ENCODE measurements at places on chromosomes 3 and 15.

DNA sequence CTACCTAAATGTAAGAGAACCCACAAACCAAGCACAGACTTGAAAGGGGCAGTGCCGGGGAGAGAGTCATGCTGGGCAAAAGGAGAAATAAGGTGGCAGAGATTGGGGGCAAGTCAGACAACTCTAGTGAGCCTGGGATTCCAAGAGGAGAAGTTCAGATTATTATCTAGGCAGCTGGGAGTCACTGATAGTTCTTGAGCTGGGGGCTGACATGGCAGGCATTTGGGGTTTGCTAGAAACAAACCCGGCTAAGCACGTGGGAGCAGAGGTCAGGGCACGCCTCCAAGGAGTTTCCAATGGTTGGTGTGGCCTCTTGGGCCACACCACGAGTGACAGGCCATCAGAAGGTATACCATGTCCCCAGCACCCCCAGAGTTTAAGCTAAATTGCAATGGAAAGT is 27.6 kb downstream of the SLC6A6 start:
- DNase-seq, result no peak

DNA sequence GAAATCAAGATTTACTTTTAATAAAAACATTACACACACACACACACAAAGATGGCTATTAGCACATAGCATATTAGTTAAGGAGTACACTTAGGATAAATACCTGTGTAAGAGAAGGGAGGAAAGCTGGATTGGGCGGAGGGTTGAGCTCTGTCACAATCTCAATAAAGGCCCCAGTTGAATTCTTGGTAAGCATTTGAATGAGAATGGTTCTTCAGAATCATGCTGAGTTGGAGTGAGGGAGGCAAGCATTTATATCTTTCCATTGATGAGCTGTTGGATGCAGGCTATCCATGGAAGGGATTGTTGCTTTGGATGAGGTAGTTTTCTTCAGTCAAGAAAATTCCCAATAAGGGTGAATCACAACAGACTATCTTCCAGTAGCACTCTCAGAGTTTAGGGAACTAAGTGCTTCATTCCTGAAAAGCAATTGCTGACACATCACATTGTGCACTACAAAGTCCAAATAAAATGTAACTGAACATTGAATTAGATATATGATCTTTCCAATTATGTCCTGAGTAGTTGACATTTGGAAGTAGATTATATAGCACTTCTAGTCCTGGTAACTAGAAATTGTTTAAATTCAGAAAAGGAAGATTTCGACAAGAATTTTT is 95.7 kb downstream of the SUCNR1 start:
- no peak for DNase-seq

- no peak for DNase-seq
These were observed 114.0 kb downstream of the FNDC3B start for GRCh38 chr3:172153335-172153861.

- DNase-seq, result no peak
These were observed 108.4 kb downstream of the GHSR start for GRCh38 chr3:172339892-172340291.

DNA sequence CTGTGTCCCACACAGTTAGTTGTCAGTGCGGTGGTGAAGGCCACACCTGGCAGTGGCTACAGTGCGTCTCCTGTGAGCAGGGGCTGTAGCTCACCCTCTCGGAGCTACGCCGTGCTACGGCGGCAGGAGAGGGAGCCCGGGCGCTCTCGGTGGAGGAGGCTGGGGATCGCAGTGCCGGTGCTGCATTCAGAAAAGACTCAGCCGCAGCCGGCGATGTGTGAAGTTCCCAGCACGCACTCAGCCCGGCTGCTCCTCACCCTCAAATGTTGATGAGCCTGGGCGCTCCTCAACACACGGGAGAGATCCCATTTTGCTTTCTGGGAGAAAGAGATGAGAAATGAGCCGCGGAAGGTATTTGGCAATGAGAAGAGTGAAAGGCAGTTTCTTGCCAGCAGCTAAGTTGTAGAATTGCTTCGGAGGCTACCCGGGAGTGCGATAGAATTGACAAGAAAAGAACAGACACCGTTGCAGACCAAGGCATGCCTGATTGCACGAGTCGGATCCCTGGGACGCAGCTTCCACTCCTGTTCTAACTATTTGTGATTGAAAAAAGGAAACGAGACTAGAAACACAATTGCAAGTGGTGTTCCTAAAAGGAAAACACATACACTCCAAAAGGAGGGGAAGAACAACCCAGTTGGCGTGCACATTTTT is at the start of gene UNC13C:
Gene UNC13C (plus strand): TSS at position 189 of the 654 bp plus-strand sequence. CDS start 34,463 bp downstream, outside the sequence.
- peak; percentile 46 for DNase-seq

- DNase-seq, result no peak
These were observed 40.3 kb upstream of the SCN5A start for GRCh38 chr3:38689774-38690173.

DNA sequence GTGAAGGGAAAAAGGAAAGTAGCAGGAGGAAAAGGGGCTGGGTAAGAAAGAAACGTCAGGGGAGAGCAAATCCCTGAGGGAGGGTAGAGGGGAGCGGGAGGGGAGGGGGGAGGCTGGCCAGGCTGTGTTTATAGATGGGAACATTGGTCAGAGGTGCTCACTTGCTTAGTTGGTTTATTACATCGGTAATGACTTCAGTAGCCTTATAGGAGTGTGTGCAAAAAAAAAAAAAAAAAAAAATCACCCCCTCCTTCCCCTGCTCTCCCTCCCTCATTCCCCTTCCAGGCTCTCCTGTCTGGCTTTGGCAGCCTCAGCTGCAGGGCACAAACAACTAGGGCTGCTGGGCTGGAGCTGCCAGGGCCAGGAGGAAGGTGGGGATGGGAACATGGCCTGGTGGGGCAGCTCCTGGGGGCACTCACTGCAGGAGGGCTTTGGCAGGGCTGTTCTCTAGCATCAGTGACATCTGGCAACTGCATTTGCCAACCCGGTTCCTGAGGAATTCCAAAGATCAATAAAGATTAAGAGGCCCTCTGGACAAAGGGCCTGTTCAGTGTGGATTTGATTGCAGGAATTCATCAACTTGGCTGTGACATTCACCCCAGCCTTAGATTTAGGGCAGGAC is 334.5 kb upstream of the FRG2C start:
- no peak for DNase-seq

DNA sequence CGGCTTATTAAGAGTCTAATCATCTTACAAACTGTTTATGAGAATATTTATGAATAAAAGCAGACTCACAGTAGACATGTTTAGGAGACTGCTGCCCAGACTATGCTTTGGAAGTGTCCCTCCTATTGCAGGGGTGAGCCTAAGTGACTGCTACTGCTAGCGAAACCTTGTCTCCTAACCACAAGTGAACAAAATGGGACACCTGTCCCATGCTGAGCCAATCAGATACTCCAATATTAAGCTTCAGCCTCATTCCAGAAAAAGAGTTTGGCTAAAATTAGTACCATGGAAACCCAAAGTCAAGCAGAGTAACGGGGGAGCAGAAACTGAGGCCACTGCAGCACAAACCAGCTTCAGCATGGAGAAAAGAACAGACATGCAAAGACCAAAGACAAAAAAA is 4.6 kb downstream of the DENND6A start:
- no peak for DNase-seq

DNA sequence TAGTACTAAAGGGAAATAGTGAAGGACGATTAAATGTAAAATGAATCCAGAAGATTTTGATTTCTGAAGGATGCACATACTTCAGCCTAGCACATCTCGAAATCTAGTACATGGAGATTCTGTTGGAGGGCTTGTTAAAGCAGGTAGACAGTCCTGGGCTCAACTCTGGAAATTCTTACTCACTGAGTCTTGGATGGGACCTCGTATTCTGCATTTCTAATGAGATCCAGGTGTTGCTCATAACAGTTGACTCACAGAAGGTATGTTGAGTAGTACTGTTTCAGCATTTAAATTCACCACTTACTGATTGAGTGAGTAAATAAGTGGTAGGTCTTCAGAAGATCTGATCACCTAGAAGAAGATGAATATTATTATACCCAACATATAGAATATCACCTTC is 623.4 kb upstream of the SGO1 start:
- DNase-seq, result no peak

DNA sequence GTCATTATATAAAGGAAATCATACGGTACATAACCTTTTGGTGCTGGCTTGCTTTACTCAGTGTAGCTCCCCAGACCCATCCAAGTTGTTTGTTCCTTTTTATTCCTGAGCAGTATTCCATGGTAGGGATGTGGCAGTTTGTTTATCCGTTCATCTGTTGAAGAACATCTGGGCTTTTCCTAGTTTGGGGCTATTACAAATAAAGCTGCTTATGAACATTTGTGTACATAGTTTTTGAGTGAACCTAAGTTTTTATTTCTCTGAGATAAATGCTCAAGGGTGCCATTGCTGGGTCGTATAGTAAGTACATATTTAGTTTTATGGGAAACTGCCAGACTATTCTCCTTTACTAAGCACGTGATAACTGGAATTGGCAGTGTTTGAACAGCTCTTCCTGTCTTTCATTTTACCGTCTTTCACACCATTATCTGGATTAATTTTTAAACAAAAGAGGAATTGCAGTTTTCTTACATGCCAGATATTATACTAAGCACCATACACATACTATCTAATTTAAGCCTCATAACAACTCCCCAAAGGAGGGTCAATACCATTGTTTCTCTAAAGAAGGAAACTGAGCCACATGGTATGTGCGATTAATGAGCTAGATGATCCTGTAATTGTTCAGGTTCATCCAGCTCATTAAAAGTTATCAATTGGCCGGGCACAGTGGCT is 85.6 kb downstream of the PTPRG start:
- no peak for DNase-seq

DNA sequence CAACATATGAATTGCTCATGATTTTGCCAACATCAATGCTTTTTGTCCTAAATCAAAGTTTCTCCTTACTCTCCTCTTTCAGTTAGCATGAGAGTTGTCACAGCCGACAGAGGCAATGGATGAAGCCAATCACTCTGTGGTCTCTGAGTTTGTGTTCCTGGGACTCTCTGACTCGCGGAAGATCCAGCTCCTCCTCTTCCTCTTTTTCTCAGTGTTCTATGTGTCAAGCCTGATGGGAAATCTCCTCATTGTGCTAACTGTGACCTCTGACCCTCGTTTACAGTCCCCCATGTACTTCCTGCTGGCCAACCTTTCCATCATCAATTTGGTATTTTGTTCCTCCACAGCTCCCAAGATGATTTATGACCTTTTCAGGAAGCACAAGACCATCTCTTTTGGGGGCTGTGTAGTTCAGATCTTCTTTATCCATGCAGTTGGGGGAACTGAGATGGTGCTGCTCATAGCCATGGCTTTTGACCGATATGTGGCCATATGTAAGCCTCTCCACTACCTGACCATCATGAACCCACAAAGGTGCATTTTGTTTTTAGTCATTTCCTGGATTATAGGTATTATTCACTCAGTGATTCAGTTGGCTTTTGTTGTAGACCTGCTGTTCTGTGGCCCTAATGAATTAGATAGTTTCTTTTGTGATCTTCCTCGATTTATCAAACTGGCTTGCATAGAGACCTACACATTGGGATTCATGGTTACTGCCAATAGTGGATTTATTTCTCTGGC is 2.5 kb downstream of the OR4F6 start:
- no peak for DNase-seq

- no peak for DNase-seq
These were observed 3.1 kb downstream of the SH3BP5 start for GRCh38 chr3:15329046-15330005.

- no peak for DNase-seq
These were observed 11.4 kb downstream of the FHIT start for GRCh38 chr3:61239871-61240270.

DNA sequence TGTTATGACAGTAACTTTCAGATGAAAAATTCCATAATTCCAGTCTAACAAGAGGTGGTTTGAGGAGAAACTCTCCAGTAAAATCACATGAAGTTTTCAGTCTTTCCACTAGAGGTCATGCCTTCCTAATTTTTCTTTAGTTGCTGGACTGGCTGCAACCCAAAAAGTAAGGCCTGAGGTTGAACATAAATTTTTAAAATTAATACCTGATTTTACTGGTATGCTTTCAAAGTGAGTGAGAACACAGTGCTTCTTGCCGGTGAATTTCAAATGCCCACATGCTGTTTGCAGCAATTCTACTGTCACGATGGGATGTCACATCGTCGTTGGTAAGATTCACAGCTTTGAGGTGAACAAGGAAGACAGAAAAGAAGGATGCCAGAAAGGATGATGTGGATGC is 89.0 kb upstream of the FGF12 start:
- no peak for DNase-seq

DNA sequence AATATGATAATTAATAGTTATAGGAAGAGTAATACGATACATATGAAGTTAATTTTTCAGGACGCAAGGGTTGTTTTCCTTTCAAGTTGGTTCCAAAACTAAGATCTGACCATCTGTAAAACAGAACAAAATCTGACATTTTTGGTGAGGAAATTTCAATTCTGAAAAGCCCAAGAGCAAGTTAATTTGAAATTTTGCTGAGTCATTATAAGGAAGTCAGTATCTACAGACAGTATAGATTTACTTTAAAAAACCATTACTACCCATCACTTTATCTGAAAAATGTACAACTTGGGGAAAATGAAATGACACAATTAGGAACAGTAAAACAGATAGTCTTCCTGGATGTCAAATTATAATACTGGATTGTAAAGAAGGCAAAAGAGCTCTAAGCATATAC is 12.5 kb downstream of the INTS14 start:
- no peak for DNase-seq

DNA sequence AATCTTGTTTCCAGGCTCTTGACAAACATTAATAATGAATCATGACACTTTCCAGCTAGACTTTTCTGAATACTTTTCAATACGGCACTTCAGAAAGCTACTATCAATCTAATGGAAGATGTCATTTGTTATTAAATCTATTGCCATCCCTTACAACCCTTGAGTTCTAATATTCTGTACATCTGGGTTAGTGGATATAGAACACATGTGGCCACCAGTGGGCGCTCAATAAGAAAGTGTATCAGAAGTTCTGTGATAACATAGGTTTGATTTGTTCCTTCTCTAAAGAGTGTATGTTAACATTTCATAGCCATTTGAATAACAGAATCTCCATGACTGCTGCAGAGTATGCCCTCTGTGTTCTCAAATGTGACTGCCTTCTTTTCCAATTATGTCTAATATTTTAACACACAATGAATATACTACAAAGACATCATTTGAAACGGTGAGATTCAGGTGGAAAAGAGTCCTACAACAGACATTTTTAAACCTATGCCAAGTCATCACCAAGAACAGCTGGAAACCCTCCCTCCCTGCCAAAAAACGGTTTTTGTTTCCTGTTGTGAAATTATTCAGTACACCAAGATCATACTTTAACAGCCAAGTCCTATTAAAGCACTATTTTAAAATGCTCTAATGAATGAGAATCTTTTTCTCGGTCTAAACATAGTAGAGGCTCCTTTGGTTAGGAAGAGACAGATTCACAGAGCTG is 22.2 kb downstream of the ALDH1A2 start:
- DNase-seq, result no peak

Measured in H1 (cell line).